ENCODE measurements at places on chromosomes 1 and 21.

- DNase-seq = peak; percentile 78
Observed at GRCh38 chr1:206030714-206031113, 7.0 kb upstream of the CTSE start.

GRCh38 chr1:76989976-76990375 lies 122.7 kb downstream of the ST6GALNAC5 start:
- no peak for DNase-seq

- DNase-seq = no peak
Observed at GRCh38 chr1:159370855-159371254, 61.1 kb upstream of the OR10J4 start.

GRCh38 chr1:11703357-11704193 lies 12.1 kb downstream of the DRAXIN start:
- no peak for DNase-seq

- DNase-seq = no peak
Observed at GRCh38 chr1:17837233-17838030, 82.3 kb downstream of the ACTL8 start.

- DNase-seq = no peak
Observed at GRCh38 chr1:154626456-154627256, 18.7 kb upstream of the ADAR start.

DNA sequence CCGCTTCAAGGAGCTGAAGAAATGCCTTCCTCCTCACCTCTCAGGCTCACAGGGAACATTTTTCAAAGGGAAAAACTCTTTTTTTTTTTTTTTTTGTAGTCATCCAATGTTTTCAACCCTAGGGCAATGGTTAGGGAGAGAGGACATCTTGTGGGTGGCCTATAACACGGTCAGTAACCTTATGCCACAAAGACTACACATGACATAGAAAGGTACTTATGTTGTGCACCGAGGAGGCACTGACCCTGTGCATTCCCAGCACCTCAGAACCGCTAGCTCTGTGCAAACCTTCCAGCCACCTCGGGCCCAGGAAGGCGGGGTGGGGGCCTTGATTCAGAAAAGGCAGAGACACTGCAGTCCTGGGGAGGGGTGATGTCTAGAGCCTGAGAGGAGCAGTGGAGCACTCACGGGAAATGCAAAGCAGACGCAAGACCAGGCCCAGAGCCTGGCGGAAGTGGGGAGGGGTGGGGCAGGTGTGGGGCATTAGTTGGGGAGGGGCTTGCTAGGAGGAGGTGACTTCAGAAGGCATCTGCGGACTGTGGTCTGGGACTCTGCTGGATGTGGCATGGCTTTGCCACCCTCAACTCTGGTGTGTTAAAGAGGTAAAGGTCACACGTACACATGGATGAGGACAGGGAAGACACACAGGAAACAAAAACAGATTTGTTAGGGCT lies 68.6 kb downstream of the MDM4 start:
- DNase-seq = no peak

- DNase-seq = peak; percentile 59
Observed at GRCh38 chr1:21904704-21905520, 32.2 kb downstream of the HSPG2 start.

- no peak for DNase-seq
Observed at GRCh38 chr1:195434566-195435203, 1173.6 kb downstream of the KCNT2 start.

DNA sequence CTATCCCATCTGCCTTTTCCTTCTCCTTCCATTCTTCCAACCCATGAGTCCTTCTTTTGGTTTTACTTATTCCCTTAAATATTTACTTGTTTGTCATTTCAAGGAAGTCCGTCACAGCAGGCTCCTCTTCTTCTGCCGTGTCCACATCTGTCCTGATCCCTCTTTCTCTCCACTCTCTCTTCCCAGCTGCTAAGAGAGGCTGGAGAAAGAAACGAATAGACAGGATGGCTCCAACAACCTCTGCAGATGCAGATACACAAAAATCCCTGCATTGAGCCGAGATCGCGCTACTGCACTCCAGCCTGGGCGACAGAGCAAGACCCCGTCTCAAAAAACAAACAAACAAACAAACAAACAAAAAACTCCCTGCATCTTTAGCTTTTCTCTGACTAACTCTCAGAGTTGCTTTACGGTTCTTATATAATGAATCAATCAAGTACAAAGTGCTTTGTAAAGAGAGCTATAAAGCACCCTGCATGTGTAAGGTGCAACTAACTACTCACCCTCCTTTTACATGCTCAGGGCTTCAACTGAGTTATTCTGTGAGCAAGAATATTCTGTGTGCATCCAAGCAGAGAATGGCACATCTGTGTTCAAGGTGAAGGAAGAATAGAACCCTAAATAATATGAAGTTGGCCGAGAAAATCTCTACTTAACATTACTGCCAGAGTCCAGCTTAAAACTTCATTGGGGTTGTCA lies 3.8 kb upstream of the SAMD13 start:
- no peak for DNase-seq

GRCh38 chr1:81666586-81666985 lies 134.1 kb upstream of the ADGRL2 start:
- DNase-seq = no peak
